ENCODE measurements at places on chromosomes 2 and 18. TPM values are rescaled to one million over a fixed set of nuclear protein-coding genes. Genes with fewer than 3 reads are reported as not detected.

GRCh38 chr2:241412144-241412543 is 56.1 kb downstream of the FARP2 start:
- DNase-seq, result peak; percentile 91

GRCh38 chr18:73316513-73316912 is 448.7 kb upstream of the NETO1 start:
- no peak for DNase-seq

- DNase-seq, result peak; percentile 94
Measured at GRCh38 chr2:111168528-111169239, 48.0 kb downstream of the BCL2L11 start.

Gene RAB12
- total RNA-seq, result 53.0 TPM

All from LHCN-M2 (cell line).